ENCODE measurements at places on chromosomes 4 and X.

DNA sequence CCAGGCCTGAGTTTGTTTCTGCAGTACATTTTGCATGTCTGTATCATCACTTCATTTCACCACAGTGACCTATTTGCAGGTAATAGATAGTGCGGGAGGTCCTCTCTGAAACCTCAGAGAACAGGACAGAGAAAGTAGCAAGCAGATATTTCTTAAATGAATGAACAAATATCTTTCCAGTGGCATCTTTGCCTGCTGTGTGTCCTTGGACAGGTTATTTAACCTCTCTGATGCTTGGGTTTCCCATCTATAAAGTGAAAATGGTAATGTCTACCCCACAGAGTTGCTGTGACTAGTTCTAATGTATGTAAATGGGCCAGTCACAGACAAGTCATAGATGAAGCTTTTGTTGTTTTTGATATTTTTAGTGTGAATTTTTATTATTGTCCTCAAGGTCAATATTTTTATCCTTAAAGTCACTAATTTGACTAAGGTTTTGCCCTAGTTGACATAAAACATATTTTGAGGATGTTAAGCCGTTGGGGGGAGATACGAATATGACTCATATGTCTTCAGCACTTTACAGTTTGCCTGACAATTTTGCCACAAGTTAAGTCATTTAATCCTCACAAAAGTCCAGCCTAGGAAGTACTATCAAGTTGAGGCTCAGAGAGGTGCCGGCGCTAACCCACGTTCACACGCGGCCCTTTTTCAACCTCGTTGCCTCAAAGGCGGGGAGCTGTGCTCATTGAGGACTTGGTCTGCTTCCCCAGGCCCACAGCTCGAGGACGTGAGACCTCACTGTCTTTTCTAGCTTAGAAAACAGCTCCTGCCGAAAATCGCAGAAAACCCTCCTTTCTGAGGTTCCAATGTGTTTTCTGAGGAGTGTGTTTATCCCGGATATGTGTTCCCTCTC is 126.7 kb upstream of the STX18 start:
- no peak for DNase-seq

- no peak for DNase-seq
Observed at GRCh38 chrX:151099001-151099400, 77.4 kb upstream of the GPR50 start.

GRCh38 chrX:34848281-34848680 is 94.3 kb upstream of the FAM47B start:
- no peak for DNase-seq

GRCh38 chrX:4690521-4690920 is 977.1 kb upstream of the PRKX start:
- no peak for DNase-seq

Measured in activated CD4-positive, alpha-beta T cell treated with anti-CD3 and anti-CD28 coated beads for 36 hours (primary cell).